ENCODE measurements at places on chromosomes 3 and 15.

- DNase-seq: no peak
These were observed 29.3 kb downstream of the TGM4 start for GRCh38 chr3:44903751-44904150.

DNA sequence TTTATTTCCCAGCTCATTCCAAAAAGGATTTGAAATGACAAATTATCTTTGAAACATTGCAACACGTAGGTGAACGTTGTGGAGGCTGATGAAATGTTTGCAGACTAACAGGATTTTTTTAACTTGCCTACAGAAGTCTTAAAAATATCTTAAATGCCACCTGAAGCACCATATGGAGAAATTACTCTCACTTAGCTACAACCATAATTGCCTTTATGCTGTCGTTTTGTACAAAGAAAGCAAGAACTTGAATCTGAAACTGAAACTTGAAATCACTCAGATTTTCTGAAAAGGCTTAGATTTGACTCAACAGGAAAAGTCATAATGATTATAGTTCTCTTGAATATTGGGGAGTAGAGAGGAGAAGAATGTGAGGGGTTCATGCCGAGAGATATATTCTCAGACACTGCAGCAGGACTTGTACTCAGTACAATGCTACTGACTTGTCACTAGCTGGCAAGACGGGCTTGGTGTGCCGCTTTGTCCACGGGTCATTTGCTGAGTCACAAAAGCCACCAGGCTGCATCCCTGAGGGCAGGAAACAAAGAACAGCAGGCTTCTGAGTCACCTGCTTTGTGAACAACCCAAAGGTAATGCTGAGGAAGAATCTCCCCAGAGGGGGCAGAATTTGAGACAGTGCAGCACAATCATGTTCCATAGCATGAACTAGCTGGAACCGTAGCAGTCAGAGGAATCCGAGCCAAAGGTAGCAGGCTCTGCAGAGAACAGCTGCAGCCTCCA, 7.1 kb upstream of the FMN1 start:
- peak; percentile 87 for DNase-seq

- DNase-seq: no peak
These were observed 241.7 kb downstream of the ATP8B4 start for GRCh38 chr15:49877117-49877872.

DNA sequence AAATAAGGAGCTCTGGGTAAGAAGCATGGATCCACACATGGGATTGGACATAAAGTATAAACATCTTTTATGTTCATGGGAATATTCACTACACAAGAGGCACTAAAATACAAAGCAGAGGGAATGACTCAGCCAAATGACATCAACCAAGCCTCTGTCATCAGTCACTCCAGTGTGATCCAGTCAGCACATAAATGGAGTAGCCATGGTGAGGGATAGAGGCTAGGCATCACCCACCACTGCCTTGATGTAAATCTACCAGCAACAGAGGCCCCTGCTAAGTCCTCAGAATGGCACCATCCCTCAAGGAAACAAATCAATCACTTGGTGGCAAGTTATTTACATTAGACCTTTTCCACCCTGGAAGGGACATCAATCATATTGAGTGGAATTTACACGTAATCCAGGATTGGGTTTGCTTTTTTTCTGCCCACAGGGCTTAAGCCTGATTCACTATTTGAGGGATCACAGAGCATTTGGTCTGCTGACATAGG, 27.2 kb downstream of the VEPH1 start:
- DNase-seq: no peak

GRCh38 chr3:113035387-113035982, 44.7 kb downstream of the GTPBP8 start:
- peak; percentile 70 for DNase-seq

DNA sequence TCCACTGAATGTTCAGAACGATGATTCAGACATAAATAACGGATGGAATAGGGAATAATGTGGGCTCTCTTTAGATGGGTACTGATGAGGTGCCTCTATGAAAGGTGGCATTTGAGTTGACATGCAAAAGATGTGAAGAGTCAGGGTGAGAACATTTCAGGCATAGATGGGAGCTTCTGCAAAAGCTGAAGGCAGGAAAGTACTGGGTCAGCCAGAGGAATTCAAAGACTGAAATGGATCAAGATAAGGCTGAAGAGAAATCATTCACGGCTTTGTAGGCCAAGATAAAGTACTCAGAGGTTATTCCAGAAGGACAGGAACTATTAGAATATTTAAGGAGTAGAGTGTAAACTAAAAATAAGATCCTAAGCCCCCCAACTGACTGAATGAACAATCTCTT, 189.6 kb upstream of the MCTP2 start:
- DNase-seq: no peak

GRCh38 chr3:185089343-185089742, 63.5 kb downstream of the C3orf70 start:
- DNase-seq: no peak

DNA sequence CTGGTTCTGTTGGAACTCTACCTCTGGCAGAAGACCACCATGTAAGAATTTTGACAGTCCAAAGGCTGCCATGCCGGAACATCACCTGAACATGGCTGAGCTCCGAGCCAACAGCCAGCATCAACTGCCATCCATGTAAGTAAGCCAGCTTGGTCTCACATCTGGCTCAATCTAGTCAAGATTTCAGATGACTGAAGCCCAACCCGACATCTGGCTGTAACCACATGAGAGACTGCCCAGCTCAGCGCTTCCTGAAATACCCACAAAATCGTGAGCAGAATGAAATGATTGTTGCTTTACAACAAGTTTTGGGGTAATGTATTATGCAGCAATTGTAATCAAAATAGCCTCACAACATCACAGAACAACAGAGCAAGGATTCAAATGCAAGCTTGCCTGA, 32.9 kb downstream of the GHSR start:
- no peak for DNase-seq

GRCh38 chr3:12935023-12935860, 93.9 kb upstream of the RPL32 start:
- DNase-seq: no peak

DNA sequence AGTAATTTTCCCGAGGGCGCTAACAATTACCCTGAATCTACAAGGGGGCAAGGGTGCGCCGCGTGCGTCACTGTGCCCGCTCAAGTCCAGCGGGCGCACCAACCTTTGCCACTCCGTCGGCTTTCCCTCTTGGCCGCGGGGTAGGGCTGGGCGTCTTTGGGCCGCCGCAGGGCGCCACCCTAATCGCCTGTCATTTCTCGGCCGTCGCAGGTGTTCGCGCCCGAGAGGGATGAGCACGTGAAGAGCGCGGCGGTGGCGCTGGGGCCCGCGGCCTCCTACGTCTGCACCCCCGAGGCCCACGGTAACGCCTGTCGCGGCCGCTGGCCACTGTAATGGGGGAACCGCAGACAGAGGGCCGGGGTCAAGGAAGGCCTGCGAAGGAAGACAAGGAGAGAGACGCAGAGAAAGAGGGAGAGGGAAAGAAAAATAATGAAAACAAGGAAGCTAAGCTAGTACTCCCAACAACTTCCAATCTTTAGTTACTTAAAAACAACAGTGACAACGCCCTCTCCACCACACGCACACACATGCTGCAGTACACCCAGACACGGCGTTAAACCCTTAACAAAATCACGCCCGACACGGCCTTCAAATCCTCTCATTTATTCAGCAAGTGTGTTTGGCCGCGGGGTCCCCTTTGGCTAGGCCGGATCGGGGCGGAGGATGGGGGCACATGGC, 3.8 kb downstream of the SKOR1 start:
- DNase-seq: no peak

DNA sequence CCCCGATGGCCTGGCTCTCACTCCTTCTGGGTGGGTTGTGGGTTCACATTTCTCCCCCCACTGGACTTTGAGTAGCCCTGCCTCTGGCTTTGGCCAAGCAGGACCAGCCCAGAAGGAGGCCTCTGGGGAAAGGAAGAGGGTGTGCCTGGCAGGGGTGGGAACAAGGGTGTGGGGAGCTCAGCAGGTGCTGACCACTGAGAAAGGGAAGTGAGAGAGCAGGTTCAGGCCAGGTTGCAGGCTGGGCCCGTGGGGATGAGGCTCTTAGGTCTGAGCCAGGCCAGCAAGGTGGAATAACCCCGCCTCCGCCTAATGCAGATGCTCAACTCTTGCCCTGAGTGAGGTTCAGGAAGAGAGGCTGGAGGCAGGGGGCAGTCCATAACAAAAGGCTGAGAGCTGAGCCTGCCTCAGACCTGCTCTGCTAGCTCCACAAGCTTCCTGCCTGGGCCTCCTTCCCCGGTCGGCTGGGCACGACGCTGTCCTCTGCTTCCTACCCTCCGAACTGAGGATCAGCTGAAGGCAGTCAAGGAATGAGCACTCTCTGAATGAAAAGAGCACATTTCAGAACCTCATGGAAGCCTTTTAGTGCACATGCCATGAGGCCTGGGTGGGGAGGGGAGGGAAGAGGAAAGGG, 82.7 kb downstream of the TLE3 start:
- no peak for DNase-seq

DNA sequence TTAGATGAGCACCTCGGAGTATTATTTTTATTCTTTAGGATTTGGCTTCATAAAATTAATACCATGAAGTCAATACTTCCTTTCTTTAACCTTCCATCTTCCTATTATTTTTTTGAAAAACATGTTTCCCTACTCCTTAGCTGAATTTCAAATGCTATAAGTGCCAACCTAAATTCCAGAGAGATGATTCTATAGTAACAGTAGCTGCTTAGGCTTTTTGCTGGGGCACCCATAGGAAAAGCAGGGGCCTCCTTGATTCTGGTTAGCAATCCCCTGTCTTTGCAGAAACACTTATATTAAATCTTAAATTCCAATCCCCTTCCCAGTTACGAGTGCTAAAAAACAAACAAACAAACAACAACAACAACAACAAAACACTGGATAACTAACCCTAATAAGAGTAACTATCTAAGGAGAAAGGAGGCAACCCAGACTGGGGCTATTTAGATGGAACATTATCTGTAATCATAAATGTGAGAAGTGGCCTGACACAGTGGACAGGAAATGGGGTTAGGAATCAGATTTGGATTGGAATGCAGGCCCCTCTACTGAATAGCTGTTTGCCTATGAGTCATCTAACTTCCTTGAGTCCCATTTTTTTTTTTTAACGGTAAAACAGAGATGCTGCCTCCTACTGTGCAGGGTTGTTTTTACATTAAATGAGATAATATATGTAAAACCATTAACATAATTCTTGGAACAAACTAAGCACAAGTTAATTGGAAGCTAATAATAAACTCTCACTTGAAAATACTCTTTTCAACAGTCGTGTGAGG, 148.1 kb downstream of the WDR72 start:
- no peak for DNase-seq

- no peak for DNase-seq
These were observed 8.2 kb upstream of the ATP13A3 start for GRCh38 chr3:194494951-194495374.

GRCh38 chr3:32886296-32886695, 65.1 kb upstream of the CCR4 start:
- no peak for DNase-seq

DNA sequence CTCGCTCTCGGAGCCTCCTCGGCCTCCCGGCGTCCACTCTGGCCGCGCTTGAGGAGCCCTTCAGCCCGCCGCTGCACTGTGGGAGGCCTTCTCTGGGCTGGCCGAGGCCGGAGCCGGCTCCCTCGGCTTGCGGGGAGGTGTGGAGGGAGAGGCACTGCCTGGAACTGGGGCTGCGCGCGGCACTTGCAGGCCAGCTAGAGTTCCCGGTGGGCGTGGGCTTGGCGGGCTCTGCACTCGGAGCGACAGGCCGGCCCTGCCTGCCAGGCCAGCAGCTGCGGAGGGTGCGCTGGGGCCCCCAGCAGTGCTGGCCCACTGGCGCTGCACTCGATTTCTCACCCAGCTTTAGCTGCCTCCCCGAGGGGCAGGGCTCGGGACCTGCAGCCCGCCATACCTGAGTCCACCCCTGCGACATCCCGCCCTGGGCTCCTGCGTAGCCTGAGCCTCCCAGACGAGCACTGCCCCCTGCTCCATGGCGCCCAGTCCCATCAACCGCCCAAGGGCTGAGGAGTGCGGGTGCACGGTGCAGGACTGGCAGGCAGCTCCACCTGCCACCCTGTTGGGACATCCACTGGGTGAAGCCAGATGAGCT, 765.0 kb downstream of the IGSF11 start:
- no peak for DNase-seq

DNA sequence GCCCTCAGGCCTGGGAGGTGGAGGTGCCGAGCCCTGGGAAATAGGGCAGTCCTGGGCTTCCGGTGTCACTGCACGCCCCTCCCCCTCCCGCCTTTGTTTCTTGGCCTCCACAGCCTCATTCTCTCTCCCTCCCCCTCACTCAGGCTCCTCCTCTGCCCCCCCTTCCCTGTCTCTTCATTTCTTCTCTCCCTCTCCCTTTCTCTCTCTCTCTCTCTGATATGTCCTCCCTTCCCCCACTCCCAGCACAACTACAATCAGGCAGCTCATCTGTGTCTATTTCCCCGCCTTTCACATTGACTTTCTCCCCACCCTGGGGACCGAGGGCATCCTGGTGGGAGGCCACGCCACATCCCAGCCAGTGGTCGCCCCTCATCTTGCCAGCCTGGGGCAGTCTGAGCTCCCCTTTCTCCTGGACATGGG, 40.2 kb downstream of the IDH2 start:
- peak; percentile 57 for DNase-seq

- DNase-seq: no peak
These were observed 228.7 kb downstream of the WDR72 start for GRCh38 chr15:53530761-53531160.

DNA sequence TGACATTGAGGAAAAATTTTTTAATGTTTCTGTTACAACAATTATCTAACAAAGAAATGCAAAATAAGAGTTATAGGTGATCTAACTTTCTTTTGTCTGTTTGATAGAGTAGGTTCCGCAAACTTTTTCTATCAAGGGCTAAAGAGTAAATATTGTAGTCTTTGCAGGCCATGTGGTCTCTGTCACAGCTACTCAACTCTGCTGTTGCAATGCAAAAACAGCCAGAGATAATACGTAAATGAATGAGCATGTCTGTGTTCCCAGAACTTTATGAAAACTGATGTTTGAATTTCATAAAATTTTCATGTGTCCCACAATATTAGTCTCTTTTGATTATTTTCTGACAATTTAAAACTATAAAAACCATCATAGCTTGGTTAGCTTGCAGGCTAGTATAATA, 73.3 kb downstream of the SLC24A1 start:
- DNase-seq: no peak

DNA sequence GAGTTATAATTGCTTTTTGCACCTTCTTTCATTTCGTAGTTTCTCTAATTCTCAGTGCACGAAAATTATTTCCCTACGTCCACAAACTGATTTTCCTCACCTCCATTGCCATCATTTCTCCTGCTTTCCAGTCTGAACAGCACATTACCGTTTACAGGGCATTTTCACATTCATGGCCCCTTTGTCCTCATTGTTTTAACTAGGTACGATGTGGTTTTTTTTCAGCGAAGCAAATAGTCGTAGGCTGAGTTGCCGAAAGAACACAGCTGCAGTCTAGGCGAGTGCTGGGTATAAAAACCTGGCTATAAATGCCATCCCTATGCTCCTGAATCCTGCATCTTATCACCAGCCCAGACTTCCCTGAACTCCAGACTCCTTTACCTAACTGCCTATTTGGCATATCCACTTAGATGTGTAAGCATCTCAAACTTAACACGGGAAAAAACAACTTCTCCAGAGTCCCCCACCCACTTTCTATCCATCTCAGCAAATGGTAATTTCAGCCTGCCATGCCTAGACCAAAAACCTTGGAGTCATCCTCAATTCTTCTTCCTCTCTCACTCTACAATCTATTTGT, 691 bp upstream of the FSIP1 start:
- no peak for DNase-seq

- no peak for DNase-seq
These were observed 783.7 kb downstream of the AGBL1 start for GRCh38 chr15:86863226-86863915.

Measured in SHP77 (cell line).